Hematopoietic multipotent progenitor cell treated with erythropoietin and hydrocortisone succinate and interleukin-3 and kit ligand, for 8 days (in vitro differentiated cells): ENCODE measurements at places on chromosomes 6 and 20.
A peak's percentile ranks its signal among the peaks of the same experiment; 100 is the strongest.

- peak; percentile 31 for DNase-seq
Measured at GRCh38 chr20:17281478-17281877, 54.6 kb downstream of the PCSK2 start.

GRCh38 chr6:34746104-34746846, 11.0 kb upstream of the SNRPC start:
- no peak for DNase-seq

GRCh38 chr6:156009656-156010055, 554.0 kb upstream of the NOX3 start:
- DNase-seq, result no peak

- DNase-seq, result no peak
Measured at GRCh38 chr6:135067911-135068310, 13.3 kb upstream of the HBS1L start.

DNA sequence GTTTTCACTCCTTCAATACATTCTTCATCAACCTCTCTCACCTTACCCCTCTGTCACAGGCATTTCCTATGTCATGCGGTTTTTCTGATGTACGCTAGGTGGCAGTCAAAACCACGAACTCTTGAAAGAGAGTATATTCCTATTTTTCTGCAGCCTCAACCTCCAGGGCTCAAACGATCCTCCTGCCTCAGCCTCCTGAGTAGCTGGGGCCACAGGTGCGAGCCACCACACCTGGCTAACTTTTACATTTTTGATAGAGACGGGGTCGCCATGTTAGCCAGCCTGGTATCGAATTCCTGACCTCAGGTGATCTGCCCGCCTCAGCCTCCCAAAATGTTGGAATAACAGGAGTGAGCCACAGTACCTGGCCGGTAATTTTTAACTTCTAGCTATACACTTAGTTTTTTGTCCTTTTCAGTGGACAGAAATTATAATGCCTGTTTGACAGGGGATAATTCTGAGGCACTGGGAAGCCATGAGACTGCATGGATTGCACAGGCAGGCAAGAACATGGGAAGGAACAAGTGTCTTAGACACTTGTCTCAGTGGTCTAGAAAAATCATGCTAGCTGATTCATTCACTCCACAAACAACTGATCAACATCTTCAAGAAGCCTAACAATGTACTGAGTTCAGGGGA, 22.5 kb upstream of the HFE start:
- peak; percentile 83 for DNase-seq

GRCh38 chr6:80566361-80566760, 459.9 kb downstream of the BCKDHB start:
- DNase-seq, result no peak

GRCh38 chr6:131167773-131168172, 32.5 kb downstream of the AKAP7 start:
- no peak for DNase-seq

DNA sequence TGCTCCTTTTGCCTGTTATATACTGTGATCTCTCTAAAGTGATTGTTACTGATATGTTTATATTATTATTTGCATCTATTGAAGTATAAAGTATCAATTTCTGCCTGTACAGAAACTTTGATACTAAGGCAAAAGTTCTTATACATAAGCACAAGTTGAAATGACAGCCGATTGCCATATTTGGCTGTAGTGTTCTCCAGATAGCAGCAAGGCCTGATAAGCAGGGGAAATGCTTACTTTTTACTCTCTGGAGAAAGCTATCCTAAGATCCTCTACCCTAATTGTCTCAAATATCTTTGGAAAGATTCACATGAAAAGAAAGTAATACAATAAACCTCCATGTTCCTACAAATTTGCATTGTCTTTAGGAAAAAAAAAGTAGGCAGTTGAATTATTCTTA, 31.4 kb downstream of the SENP6 start:
- peak; percentile 36 for DNase-seq

DNA sequence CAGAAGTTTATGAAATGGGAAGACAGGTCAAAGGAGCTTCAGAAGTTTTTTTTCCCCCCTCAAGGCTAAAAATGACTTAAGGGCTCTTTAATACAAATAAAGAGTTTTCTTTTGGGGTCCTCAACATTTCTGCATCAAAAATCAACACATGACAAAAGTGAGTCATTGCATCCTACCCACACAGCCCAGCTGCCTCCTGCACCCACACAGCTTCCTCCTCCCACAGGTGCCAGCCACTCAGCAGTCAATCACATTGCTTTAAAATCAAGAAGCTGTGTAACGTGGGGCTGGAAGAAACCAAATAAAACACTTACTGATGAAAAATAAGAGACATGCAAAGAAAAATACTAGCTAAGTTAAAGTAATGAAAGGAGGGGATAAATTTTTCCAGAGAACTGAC, 68.5 kb downstream of the MAP3K5 start:
- peak; percentile 36 for DNase-seq

DNA sequence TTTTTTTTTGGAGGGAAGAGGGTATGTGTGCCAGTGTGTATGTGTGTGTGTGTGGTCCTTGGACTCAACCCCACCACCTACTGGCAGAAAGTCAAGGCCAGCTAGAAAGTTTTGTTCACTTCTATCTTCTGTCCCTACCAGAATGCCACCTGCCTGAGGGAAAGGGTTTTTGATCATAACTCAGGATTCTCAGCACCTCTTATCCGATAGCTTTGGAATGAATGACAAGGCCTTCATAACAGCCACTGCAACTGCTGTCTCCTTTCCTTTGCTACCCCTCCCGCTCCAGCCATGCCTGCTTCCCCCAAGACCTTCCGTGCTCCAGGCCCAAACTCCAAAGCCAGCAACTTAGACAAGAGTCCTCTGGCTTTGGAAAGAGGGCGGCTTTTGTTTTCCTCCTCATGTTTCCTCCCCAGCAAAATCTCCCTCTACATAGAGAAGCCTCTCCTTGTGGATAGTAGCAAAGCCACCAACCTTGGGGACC, 18.7 kb downstream of the BTN3A1 start:
- peak; percentile 53 for DNase-seq

- no peak for DNase-seq
Measured at GRCh38 chr20:22496817-22497216, 87.6 kb downstream of the FOXA2 start.

GRCh38 chr6:166046226-166046625, 121.4 kb downstream of the TBXT start:
- DNase-seq, result no peak

DNA sequence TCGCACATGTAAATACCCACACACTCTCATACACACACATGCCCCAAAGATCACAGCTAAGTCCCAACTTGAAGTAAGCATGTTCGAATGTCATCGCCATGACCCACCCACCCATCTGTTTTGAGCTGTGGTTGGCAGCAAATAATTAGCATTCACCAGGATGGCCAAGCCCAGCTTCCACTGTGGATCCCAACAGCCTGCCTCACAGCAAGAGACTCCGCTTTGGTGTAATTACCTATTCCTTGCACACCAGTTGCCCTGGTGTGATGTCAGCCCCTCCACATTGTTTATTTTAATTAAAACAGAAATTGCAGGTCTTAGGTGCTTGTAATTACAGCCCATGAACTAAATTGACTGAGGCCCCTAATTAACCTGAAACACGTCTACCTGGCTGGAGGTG, 81.1 kb downstream of the MAFB start:
- no peak for DNase-seq
